ENCODE measurements at places on chromosomes 3 and 15.
A peak's percentile ranks its signal among the peaks of the same experiment; 100 is the strongest.

- DNase-seq, result no peak
Observed at GRCh38 chr15:42876224-42876623, 44.4 kb downstream of the TTBK2 start.

DNA sequence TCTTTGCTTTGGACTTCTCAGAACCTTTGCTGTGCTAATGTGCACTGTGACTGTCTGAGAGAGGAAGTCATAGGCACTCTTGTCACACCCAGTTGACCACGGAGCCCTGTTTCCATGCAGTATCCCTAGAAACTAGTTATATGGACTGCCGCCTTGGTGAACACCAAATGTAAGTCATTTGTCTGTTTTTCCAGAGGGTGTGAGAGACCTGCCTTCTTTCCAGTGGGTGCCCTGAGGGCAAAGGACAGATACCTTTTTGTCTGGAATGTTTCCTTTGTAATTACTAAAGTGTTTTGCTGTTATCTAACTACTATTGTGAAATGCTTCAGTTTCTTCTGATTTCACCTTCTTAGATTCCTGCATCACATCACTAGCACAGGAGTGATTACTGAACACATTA lies 91.8 kb downstream of the LARS2 start:
- no peak for DNase-seq

GRCh38 chr3:58104151-58104550 lies 95.9 kb downstream of the FLNB start:
- DNase-seq, result no peak

DNA sequence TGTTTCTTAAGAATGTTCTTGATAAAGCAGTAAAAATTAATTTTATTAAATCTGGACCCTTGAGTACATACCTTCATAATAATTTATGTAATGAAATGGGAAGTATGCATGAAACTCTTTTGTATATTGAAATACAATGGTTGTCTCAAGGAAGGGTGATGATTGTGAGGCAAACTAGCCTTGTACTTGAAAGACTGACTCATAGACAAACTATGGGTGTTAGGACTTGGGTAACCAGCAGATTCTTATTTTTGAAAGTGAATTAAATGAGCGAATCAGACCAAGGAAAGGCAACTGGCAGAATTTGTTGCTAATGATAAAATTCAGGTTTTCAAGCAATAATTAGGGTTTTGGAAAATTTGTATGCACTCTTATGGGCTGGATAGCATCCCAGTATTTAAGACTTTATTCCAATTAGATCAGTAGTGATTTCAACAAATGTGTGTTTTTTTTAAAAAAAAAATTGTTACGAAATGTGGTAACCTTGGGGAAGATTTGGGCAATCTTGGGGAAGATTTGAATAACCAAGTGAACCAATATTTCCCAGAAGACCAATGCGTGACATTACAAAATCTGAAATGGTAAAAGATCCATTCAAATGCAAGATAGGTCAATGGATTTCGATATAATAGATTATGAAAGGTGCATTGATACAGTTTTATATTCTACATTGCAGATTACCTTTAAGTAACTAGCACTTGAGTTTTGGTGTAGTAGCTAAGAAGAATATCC lies 42.0 kb downstream of the ATP2C1 start:
- no peak for DNase-seq

DNA sequence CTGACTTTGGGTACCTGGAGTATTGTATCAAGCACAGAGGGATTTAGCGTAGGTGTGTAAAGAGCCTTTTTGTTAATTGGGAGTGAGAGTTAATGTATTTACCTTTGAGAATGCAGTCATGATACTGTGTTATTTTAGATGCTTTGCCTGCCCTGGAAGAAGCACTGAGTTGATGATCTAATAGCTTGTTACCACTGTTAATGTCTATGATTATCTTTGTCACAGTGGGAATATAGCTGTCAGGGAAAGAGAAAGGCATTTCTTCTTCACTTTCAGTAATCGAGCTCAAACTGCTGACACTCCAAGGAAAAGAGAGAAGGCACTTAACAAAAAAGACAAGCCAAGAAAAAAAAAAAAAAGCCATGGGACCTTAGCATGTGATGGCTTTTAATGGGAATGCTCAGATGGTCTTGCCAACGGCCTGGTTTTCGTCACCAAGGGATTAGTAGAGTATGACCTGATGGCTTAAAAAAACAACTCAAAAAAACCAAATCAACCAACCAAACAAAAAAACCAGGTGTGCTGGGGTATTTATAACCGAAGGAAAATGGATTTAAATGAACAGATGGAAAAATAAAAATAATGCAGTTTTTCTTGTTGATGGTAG lies 387.4 kb downstream of the PTPRG start:
- DNase-seq, result no peak

DNA sequence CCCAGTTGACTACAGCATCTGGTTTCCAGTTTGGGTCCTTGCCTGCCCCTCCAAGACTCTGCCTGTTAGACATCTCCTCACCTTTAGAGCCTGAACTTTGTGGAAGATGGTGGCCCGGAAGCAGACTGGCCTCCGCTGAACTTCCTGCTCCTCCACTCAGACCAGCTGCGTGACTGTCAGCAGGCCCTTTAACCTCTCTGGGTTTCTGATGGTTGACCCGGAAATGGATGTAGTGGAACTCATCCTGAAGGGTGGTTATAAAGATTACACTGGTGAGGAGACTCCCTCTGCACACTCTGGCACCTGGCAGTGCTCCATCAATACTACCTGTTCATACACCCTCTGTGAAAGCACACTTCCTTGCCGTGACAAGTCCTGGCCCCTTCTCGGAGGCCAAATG lies 151.9 kb upstream of the TLE3 start:
- no peak for DNase-seq

DNA sequence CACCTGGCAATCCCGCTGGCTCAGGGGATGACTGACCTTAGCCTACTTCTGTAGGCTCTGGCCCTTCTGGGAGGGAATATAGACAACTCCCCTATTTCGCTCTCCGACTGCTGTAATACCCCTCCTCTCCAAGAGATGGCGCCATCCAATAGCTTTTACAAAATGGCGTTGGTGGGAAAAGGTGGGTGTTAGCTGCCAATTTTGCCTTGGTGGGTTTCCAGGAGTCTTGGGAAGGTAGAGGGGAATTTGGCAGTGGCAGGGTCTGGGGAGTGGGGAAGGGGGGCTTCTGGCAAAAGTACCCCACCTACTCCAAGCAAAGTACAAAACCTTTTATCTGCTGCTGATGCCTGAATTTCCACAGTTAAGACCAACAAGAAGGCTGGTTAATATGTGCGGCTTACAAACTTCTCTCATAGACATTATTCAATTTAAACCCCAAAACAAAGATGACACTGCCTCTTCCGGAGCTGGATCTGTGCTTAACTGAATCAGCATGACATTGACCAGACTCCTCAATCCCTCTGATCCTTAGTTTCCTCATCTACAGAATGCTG lies 62.1 kb downstream of the RASGRF1 start:
- no peak for DNase-seq

DNA sequence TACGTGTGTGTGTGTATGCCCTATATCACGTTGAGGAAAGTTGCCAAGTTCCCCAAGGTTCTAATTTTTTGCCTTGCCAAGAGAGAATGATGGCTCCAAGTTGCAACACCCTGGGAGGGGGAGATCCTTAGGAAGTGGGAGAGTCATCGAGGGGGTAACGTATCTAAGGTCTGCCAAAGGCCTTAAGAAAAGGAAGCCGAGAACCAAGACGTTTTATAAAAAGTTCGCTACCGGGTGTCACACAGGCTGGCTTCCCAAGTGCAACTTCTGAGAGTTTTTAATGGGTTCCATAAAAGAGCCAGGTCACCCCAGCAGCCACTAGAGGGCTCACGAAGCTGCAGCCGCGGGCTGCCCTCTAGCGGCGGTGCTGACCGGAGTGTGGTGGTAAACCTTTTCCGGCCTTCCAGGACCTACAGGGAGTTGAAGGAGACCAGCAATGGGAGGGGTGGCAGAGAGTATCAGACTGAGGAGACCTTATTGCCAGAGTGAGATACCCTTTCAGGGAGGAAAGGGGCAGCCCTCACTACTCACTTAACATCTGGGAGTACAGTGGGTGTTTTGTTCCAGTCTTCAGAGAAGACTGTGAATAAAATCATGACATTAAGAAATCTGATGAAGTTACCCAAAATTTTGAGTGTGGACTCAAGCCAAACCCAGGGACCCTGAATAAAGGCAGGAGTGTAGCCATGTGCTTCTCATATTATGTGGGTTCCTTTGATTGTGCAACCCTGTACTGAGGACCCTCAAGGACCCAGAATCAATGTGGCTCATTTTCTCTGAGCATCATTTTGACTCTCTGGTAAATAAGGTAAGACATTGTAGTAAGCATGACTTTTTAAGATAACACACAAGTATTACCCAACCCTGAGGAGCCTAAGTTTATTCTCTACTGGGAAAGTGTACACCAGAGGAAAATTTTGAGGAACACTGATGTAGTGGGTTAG lies 2.5 kb upstream of the RFX7 start:
- DNase-seq, result peak; percentile 74

DNA sequence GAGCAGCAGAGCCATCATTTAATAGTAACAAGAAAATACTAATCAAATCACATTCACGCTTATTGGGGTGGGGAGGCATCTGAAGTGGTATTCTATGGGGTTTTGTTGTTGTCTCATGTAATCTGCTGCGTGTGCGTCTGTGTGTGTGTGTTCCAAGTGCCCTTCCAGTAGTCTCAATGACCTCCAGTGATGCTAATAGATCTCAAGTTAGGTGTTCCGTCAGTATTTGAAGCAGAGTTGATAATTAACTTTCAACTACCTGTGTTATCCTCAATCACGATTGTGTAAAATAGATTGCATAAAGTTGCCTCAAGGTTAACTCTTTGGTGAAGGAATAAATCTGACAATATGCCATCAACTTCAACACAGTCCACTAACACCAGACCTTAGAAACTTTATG lies 375.0 kb downstream of the MECOM start:
- DNase-seq, result no peak

DNA sequence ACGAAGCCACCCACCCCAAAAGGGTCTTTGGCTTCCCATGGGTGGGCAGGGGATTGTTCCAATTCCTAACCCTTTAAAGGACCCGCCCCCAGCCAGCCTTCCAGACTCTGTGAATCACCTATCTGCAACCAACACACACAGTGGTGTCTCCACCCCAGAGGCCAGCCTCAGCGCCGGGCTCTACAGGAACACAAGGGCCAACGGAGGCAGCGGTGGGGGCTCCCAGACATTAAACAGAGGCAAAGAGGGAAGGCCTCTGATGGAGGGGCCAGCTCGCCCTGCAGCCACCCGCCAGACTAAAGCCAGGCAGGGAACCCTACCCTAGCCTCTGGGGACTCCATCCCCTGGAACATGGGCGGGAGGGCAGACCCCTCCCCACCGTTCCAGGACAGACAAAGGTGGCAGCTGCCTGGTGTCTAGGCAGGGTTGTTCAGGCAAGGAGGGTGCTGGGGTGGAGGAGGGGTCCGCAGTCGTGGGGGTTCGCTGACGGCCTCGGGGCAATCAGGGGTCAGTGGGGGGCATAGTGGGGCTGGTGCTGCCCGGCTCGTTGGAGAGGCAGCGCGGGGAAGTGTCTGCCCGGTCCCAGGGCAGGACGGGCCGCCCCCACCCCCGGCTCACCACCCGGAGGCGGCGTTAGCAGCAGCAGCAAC lies 448 bp downstream of the SHISA5 start:
- DNase-seq, result no peak

GRCh38 chr3:132445817-132446216 lies 28.5 kb downstream of the DNAJC13 start:
- peak; percentile 57 for DNase-seq

DNA sequence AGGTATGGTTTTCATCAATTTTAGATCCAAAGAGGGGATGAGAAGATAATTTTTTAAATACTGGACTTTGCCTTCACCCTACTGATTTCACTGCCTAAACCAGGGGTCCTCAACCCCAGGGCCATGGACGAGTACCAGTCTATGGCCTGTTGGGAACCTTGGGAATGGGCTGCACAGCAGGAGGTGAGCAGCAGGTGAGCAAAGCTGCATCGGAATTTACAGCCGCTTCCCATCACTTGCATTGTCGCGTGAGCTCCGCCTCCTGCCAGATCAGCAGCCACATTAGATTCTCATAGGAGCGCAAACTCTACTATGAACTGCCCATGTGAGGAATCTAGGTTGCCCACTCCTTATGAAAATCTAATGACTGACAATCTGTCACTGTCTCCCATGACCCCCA lies 76.3 kb upstream of the TTBK2 start:
- no peak for DNase-seq

DNA sequence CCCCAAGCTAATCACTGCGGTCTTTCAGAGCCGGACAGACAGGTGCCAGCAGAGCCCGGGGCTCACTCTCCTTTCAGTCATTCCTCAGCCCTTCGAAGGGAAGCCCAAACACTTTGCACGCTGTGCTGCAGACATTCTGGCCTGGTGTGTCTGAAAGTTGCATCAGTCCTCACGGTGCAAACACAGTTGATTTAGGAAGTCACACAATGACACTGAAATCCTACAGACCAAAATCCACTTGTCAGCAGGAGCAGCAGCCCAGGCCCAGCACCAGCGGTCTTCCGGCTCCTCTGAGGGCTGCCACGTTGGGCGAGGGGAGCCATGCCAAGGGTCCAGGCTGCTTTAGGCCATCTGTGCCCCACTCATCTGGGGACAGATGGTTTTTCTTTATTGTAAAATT lies 61.6 kb downstream of the RGMA start:
- DNase-seq, result no peak

GRCh38 chr15:67409175-67409574 lies 111.8 kb upstream of the C15orf61 start:
- no peak for DNase-seq

DNA sequence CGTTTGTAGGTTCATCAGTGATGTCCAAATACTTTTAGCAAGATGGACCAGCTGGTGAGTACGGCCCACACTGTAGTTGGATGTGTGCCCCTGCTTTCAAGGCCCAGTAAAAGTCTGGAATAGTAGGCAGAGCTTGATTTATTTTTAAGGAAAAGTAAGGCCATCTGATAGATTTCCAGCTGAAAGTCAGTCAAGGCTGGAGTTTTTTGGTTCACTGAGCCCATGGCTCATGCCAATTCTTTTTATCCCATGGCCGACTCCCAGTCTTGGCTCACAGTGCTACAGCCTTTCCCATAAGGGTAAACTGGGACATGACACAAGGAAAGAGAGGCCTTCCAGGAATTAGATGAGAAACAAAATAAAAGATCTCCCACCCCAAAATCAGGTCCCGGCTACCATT lies 13.5 kb downstream of the CCDC80 start:
- no peak for DNase-seq

- DNase-seq, result no peak
Observed at GRCh38 chr15:26879706-26880105, 12.8 kb downstream of the GABRA5 start.

DNA sequence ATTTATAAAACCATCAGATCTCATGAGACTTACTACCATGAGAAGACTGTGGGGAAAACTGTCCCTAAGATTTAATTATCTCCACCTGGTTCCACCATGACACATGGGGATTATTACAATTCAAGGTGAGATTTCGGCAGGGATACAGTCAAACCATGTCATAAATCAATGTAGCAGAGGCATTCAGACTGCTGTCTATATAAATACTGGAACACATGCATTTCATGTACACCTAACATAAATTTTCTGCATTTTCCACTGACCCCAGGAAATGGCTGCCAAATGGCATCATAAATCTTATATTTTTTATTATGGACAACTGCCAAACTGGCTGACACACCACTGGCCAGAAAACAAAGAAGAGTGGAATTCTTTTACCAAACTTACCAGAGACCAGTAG lies 755.1 kb upstream of the EPHA6 start:
- no peak for DNase-seq

- no peak for DNase-seq
Observed at GRCh38 chr3:182879031-182879611, 85.8 kb downstream of the ATP11B start.

- no peak for DNase-seq
Observed at GRCh38 chr3:58333206-58334012, 717 bp downstream of the PXK start.
